Frontal cortex (tissue), 4 donors: ENCODE measurements at places on chromosomes 11 and 22. TPM values are rescaled to one million over a fixed set of nuclear protein-coding genes. Genes with fewer than 3 reads are reported as not detected.

ART5 gene
- not detected for total RNA-seq

TNNT3 gene
- not detected for total RNA-seq

OR52H1 gene
- total RNA-seq, result 0.41 TPM

OR4D5 gene
- under 0.01 TPM for total RNA-seq

WNT11 gene
- 5.7 TPM for total RNA-seq

- no peak for DNase-seq
Measured at GRCh38 chr22:41819257-41819656, 13.6 kb upstream of the SREBF2 start.

GRCh38 chr11:17760102-17761029, 25.8 kb downstream of the KCNC1 start:
- no peak for DNase-seq

GRCh38 chr11:36508743-36509142, 1.3 kb downstream of the TRAF6 start:
- DNase-seq, result no peak

- DNase-seq, result no peak
Measured at GRCh38 chr11:123695231-123695630, 40.8 kb upstream of the SCN3B start.

DNA sequence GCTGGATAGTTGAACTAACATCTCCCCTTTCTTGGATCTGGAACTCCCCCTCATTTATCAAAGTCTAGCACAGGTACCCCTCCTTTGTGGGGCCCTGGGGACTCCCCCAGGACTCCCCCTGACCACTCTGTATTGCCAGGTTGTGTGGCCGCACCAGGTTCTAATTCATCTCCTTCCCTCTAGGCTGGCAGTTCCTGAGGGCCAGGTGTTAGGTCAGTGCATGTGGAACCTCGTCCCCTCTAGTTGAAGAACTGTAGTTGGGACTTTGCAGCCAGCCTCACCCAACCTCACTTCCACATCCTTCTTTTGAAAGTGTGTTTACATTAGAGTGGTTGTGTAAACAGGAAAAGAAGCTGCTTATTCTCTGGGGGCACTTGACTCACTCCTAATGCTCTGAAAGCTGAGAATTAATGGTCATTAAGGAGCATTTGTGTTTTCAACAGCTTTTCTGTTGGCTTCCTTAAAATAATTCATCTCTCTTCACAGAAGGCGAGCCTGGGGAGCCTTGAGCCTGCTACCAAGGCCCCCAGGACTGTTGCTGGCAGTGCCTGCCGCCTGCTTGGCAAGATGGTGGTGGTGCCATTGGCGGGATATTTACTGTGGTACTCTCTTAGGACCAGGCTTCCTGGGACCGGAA, 11.8 kb downstream of the UPB1 start:
- DNase-seq, result no peak

GRCh38 chr11:63608353-63609345, 5.6 kb downstream of the PLAAT3 start:
- DNase-seq, result no peak

- DNase-seq, result no peak
Measured at GRCh38 chr11:63866211-63866610, 27.3 kb downstream of the MARK2 start.

GRCh38 chr11:39968071-39968470, 1491.4 kb downstream of the LRRC4C start:
- DNase-seq, result no peak

GRCh38 chr11:18523084-18523483, 3.7 kb downstream of the TSG101 start:
- DNase-seq, result no peak

DNA sequence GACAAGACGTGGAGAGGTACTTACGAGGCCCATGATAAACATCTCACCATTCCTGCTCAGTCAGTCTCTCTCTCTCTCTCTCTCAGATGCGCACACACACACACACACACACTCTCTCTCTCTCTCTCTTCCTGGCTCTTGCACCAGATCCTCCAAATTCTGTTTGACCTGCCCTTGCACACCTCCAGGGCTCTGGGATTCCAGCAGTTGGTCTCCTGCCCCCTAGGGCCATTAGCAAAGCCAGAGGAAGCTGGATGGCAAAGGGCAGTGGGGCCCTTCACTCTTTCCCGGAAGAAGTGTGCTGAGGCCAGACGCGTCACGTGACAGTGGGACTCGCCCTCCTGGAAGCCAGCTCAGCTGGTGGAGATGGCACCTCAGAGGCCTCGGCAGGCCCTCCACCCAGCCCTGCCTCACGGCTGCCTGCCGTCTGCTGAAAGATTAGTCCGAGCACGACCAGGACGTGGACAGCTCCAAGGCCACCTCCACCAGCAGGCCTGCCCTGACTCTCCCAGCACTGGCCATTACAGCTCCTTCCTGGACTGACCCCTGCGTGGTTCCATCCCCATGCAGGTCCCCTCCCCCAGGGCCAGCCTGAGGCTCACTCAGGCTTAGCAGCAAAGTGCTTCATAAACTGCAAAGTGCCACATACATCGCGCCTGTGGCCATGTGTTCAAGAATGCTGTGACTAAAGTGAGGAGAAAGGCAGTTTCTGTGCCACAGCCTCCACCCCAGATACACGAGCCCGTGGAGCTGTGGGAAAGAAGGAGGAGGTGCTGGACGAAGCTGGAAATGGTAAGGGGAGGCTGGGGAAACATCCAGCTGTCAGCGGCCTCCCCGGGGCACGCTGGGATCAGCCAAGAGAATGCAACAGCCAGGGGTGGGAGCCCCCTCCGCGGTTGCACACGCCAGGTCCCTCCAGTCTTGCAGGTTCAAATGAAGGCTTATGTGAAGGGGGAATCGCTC, 3.7 kb downstream of the PDGFB start:
- no peak for DNase-seq
